ENCODE measurements at places on chromosomes 5 and 9.

GRCh38 chr5:38347896-38348295, 89.5 kb downstream of the EGFLAM start:
- no peak for DNase-seq

- no peak for DNase-seq
Observed at GRCh38 chr5:123515904-123516303, 3.9 kb downstream of the CSNK1G3 start.

DNA sequence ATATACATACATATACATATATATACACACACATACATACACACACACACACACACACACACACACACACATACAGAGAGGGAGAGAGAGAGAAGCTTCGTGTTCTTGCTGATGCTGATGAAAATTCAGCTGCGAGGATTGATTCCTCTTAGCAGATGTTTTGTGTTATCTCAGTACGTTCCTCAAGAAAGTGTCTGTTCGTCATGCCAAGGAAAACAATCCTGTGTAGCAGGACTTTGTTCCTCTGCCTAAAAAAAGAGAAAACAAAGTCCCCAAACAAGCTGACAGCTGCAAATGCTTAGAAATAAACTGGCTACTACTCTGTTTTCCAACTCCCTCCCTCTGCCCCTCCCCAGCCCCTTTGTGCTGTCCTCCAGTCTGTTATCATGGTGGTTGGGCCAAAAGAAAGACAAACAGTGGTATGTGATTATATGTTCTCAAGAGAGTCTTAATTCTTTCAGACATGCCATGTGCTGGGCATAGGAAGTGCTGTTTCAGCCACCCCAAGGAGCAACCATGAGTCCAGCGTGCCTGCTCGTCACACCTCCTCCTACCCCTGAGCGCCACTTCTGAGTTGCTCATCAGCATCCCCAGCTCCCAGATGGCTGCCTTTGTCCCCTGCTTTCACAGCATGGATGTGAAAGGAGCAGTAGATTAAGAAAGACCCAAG, 71.5 kb upstream of the EQTN start:
- DNase-seq: no peak

DNA sequence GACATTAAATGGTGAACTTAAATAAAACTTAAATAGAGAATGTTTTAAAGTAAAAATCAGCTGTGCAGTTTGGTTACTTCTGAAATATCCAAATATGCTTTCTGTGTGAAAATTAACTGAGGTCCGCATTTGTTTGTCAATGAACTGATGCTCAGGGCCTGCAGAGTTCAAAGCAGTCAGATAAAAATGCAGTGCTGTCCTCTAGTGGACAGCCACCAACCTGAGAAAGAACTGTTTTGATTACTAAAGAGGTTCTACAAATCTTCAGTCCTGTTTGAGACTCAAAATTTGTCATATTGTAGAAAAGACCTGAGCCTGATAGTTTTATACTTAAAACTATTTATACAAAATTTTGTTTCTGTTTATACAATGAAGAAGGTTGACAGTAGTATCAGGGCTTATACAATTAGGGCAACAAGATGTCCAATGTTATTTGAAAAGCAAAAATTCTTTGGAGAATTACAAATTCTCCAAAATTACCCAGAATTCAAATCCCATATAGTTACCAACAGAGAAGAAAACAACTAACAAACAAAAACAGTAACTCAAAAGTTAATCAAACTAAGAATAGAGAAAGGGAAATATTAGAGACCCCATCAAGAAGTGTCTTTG, 232.3 kb upstream of the TBCA start:
- peak; percentile 68 for DNase-seq

DNA sequence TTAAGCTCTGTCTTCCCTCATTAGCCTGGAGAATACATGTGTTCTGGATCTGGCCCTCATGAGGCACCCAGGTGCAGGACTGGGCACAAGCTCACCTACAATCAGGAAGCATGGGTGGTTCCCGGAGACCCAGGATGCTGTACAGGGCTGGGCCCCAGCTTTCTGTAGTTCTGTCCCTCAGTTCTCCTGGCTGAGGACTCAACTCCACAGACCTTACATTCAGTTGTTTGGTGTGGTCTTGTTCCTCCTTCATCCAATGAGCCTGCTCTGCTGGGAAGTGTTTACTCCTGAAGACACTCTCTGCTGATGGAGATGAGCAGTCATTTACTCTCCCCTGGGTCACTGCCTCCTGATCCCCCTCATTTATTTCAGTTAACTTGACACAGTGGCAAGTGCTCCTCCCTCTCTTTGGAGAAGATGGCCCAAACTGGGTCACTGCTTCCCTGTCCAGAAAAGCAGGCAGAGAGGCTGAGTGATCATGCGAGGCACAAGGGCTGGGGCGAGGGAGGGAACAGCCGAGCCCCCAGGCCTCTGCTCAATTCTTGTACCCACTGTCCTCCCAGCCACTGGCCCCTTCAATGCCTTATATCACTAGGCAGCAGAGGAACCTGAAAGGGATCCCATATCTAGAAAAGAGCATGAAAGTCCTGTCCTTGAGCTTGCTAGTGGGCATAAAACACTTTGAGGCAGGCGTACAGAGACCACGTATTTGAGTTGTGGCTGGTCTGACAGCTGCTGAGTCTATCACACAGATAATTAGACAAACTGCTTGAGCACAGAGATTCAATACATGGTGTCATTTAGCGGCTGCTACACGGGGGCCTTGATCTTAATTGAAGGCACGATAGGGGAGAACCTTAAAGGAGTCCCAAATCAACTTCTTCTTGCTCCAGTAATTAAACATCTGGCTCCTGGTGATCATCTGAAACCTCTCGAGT, 221.7 kb downstream of the FSTL4 start:
- DNase-seq: no peak

DNA sequence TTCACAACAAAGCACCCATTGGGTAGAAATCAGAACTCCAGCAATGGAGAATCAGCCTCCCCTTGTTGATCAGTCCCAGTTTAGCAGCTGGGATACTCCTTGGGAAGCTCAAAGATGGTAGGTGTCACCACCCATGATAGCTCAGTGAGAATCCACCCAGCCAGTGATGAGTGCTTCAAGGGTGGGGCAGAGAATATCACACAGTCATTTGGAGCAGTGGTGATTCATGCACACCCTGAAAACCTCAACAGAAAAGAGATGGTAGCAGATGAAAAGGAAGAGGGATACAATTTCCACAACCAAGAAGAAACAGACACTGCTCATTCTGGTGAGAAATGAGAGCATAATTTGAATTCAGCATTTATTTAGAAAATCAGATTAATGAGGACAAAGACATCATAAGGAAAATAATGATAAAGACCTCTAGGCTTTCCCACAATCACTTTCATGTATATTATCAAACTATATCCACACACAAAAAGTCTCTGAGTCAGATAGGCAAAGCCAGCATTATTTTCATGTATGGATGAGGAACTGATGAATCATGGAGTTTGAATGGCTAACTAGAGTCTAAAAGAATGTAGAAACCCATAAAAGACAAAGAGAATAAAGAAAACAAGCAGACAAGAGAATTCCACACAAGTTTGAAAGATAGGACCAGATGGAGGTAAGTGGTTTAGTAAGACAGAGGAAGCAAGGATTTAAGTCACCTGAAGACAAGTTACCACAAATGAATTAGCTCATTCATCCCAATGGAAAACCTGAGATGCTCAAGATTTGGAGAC, 82.9 kb downstream of the FEM1C start:
- no peak for DNase-seq

DNA sequence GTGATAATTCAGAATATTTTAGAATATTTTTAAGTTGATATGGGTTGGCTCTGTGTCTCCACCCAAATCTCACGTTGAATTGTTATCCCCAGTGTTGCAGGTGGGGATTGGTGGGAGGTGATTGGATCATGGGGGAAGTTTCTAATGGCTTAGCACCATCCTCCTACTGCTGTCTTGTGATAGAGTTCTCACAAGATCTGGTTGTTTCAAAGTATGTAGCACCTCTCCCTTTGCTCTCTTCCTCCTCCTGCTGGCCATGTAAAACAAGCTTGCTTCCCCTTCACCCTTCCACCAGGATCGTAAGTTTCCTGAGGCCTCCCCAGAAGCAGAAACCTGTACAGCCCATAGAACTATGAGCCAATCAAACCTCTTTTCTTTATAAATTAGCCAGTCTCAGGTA, 214.6 kb upstream of the C9orf72 start:
- no peak for DNase-seq

GRCh38 chr9:20398536-20399338, 223.6 kb downstream of the MLLT3 start:
- DNase-seq: no peak

- DNase-seq: no peak
Observed at GRCh38 chr9:137721479-137721878, 102.7 kb downstream of the EHMT1 start.

GRCh38 chr5:142821034-142821732, 51.0 kb downstream of the ARHGAP26 start:
- no peak for DNase-seq

GRCh38 chr9:126490871-126491567, 122.7 kb upstream of the LMX1B start:
- DNase-seq: peak; percentile 45

GRCh38 chr5:134138416-134139376, 24.2 kb downstream of the TCF7 start:
- DNase-seq: no peak
